ENCODE measurements at places on chromosomes 7 and 10. TPM values are rescaled to one million over a fixed set of nuclear protein-coding genes. Genes with fewer than 3 reads are reported as not detected.
A peak's percentile ranks its signal among the peaks of the same experiment; 100 is the strongest.

- DNase-seq, result no peak
Measured at GRCh38 chr7:151684408-151685175, 164.9 kb upstream of the RHEB start.

DNA sequence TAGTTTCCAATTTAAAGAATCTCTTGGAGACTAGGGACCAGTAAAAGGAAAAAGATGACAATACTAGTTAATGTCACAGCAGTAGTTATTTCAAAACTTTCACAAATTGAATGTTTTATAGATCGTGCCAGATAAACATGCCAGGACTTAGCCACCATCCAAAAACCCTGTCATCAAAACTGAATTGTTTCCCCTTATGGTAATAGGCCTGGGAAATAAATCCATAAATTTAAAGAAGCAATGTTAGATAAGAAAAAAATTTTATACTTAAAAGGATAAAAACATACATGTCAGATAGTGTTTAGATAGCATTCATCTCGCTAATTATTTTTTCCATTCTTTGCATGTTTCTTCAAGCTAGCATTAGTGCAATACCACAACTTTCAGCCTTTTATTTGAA lies 71.2 kb downstream of the SUGCT start:
- no peak for DNase-seq

DNA sequence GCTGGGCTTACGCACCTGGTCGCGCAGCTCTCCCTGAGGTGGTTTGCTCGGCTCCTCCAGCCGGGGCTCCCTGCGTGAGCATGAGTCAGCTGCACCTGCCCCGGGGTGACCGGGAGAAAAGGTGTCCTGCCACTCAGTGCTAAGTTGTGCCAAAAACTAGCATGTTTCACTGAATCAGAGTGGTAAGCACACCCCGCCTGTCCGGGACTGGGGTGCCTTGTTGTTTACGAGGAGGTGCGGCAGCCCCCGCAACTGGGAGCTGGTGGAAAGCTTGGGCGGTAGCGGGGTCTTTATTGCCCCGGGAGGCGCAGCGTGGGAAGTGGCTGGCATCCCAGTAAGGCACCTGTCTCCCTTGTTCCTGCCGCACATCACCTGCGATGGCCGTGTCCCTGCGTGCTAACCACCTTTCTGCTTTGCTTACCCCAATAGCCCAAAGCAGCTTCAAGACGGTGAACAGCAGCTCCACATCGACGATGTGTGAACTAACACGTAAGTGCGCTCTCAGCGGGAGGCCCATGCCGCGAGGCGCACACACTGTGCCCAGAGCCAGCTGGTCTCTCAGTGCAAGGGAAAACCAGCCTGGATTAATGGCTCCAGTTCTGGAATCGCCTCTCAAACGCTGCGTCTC lies 506.6 kb upstream of the FOXK1 start:
- DNase-seq, result no peak

DNA sequence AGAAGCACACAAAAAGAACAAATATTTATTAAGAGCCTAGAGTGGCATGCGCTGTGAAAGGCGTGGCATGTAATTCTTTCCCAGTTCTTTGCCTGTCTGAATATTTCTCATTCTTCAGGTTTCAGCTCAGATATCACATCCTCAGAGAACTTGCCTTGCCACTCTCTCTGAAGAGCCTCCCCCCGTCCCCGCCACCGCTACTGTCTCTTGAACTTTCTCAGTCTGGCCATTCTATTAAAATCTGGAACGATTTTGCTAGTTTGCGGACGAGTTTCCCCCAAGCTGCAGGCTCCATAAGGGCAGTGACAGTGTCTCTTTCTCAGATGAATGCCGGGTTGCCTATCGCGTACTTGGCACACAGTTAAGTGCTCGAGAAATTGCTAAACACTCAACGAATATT lies 787 bp upstream of the PLEKHA1 start:
- DNase-seq, result no peak

DNA sequence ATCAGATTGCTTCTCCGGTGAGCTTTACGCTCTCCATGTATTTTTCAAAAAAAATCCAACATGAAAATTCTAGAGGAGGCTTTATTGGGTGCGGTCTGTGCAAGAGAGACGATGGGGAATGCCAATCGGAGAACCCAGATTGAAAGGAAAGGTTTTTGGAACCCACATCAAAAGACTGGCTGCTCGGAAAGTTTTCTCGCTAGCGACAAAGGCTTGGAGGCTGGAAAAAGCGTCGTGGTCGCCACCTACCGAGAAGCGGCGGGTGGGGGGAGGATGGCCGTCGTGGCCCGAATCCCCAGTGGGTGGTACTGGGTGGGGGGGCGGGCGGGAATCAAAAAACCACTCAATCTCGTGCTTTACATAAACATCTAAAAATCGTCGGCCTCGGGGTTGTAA lies 1.1 kb upstream of the GTF2I start:
- peak; percentile 28 for DNase-seq

DNA sequence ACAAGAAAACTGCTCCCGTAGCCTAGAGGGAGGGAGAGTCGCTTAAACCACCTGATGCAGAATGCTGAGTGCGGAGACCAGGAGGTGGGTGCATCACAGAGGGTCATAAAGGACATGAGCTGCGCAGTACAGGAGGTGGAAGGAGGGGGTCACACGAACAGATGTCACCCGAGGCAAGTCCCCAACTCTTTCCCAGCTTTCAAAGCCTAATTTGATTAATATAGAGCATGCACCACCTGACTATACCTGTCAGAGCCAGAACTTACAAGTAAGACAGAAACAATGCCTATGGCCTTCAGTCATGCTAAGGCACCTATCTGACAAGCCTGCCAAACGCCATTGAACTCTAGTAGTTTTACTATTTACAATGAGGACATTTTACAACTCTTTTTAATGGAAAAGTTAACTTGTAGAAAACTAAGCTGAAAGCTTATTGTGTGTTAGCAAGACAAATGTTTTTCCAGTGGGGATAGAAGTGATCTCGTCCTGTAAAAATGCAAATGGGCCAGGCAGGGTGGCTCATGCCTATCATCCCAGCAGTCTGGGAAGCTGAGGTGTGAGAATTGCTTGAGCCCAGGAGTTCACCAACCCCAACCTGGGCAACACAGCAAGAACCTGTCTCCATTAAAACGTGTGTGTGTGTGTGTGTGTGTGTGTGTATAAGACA lies 1.1 kb upstream of the VOPP1 start:
- no peak for DNase-seq

- DNase-seq, result no peak
Measured at GRCh38 chr10:47165711-47166404, 134.1 kb upstream of the GDF10 start.

- no peak for DNase-seq
Measured at GRCh38 chr10:60788544-60788943, 10.3 kb downstream of the CDK1 start.

Gene IRF5
- polyA plus RNA-seq, result 31.7 TPM
